Activated naive CD4-positive, alpha-beta T cell (primary cell): ENCODE measurements at places on chromosomes 5 and 9.

DNA sequence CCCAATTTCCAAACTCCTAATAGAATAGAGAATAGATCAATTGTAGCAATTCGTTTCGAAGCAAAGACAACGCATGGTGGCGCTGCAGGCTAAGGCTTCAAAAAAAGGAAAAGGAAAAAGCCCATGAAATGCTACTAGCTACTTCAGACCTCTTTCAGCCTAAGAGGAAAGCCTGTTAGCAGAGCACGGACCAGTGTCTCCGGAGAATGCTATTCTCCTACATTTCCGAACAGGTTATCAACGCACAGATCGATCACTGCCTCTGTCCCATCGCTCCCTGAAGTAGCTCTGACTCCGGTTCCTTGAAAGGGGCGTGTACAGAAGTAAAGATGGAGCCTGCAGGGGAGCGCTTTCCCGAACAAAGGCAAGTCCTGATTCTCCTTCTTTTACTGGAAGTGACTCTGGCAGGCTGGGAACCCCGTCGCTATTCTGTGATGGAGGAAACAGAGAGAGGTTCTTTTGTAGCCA lies at the start of gene PCDHB15:
Gene PCDHB15, plus strand, starts transcription at position 146 of the 468 bp plus-strand sequence. Its CDS starts 184 bp downstream, at position 330.
- DNase-seq, result no peak

GRCh38 chr9:1979741-1980367 lies 35.3 kb upstream of the SMARCA2 start:
- DNase-seq, result no peak

GRCh38 chr5:2378108-2378507 lies 373.4 kb downstream of the IRX2 start:
- no peak for DNase-seq

GRCh38 chr5:76504901-76505564 lies 101.9 kb downstream of the IQGAP2 start:
- no peak for DNase-seq

DNA sequence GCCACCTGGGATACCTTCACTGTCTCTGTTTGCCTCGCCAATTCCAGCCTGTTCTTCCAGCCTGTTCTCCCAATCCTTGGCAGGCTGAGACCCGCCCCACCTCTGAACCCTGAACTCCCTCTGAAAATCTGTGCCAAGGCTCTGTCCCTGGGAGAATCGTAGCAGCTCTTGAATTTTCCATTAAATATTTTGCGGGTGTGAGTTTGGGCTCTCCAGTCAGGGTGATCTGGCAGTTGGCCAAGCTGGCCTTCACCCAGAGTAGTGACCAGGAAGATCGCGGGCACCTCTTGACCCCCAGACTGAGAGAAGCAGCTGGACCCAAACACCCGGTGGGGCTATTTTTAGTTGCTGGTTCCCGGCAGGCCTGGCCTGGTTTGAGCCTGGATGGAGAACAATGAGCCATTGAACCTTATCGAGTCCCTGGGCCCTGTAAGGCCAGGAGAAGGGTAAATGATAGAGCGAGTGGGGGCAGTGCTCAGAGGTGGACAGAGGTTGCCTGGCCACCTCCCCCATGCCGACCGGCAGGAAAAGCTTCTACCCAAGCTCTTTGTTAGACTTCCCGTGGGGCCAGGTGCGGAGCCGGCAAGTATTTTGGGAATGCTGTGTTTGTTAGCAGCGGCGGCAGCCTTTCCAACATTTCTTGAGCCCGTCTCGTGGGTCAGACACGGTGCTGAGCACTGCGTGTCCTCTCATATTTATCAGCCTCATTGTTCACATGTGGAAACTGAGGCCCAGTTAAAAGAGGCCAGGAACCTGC lies 146.2 kb downstream of the RGS3 start:
- no peak for DNase-seq

DNA sequence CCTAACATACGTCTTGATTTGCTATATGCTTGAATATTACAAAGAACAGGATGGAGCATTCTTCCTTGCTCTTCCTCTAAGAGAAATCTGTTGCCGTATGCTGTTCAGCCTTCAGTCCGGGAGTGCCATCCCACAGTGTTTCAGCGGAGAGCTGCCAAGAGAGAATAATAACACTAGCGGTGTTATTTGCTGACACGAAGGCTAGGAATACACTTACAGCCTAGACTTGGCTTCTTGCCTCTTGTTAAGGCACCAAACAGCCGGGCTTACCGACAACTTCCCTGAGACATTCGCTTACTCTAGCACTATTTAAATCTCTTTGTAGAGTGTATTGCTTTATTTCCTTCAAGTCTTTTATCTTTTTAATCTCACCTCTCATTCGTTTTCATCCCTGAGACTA lies 31.4 kb downstream of the KCTD16 start:
- no peak for DNase-seq
